ENCODE measurements at places on chromosomes 16 and 17.

GRCh38 chr16:62676306-62676705 is 640.1 kb upstream of the CDH8 start:
- DNase-seq: no peak

GRCh38 chr17:76232342-76232741 is 8.0 kb downstream of the RNF157 start:
- DNase-seq: peak; percentile 26

GRCh38 chr17:46135126-46135812 is 58.0 kb downstream of the KANSL1 start:
- no peak for DNase-seq

GRCh38 chr16:74942977-74943918 is 41.7 kb downstream of the WDR59 start:
- no peak for DNase-seq

DNA sequence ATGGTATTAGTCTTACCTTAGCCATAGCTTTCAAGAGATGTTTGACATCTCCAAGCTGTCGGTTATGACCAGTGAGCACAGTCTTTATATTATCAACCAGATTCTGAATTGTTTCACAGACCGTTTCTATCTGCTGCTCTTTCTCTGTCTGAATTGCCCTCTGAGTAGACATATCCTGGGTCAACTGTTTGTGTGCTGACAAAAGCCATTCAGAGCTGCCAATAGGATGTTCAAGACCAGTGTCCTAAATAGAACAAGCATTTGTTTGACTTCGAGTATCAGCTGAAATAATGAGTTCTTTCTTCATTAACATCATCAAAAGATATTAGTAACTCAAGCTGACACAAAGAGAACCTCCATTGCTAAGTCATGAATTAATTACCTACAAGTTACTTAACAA is 14.9 kb upstream of the ARL6IP1 start:
- no peak for DNase-seq

DNA sequence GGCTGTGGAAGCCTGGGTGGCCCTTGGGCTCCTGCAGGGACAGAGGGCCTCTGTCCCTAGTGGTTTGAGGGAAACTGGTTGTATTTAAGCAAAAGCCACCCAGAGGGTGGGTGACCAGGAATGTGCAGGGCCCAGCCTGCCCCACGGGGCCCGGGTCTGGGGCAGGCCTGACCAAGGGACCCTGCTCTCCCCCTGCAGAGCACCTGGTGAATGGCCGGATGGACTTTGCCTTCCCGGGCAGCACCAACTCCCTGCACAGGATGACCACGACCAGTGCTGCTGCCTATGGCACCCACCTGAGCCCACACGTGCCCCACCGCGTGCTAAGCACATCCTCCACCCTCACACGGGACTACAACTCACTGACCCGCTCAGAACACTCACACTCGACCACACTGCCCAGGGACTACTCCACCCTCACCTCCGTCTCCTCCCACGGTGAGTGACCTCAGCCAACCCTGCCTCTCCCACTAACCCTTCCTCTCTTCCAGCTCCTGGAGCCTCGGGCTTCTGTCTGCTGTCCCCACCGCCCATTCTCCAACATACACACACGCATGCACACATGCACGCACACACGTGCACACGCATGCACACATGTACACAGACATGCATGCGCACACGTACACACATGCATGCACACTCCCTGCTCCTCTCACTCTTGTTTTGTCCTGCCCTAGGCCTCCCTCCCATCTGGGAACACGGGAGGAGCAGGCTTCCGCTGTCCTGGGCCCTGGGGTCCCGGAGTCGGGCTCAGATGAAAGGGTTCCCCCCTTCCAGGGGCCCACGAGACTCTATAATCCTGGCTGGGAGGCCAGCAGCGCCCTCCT is 10.4 kb downstream of the GALK1 start:
- no peak for DNase-seq

- DNase-seq: peak; percentile 90
These were observed 4.4 kb upstream of the ARMC7 start for GRCh38 chr17:75105126-75106080.

DNA sequence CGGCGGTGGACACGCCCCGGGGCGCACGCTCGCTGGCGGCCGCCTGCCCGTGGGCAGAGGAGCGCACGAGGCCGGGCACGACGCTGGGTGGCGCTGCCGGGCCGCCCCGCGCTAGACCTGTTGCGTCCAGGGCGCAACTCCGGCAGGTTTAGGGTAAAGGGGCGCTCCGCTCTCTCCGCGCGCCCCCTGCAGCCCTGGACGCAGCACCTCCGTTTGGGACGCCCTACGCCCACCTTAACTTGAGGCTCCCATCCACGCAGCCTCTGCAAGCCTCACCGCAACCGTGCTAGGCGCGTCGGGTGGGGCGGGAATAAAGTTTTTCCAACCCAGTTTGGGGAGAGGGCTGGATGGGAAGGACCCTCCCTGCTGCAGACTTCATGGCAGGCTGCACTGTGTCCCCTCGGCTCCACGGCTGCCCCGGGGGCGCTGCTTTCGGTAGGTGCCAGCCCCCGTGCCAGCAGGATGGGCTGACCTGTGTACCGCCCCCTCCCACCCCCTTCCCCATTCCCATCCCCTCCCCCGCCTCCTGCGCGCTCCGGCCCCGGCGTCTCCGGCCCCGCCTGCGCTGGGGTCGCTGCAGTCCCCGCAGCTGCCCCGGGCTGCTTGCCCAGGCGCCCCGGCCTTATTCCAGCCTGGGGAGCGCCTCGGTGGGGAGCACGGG is at the start of gene SYT17:
TSS of gene SYT17 (plus strand) at position 531 of the 661 bp plus-strand sequence. CDS start 407 bp downstream, outside the sequence.
- peak; percentile 83 for DNase-seq

Data from dermis microvascular lymphatic vessel endothelial cell (primary cell).